Activated T-helper 17 cell treated with anti-CD3 and anti-CD28 coated beads, Interleukin-2, amount 50 U/mL, for 72 hours (primary cell): ENCODE measurements at places on chromosomes 5 and 9. TPM values are rescaled to one million over a fixed set of nuclear protein-coding genes. Genes with fewer than 3 reads are reported as not detected.

DNA sequence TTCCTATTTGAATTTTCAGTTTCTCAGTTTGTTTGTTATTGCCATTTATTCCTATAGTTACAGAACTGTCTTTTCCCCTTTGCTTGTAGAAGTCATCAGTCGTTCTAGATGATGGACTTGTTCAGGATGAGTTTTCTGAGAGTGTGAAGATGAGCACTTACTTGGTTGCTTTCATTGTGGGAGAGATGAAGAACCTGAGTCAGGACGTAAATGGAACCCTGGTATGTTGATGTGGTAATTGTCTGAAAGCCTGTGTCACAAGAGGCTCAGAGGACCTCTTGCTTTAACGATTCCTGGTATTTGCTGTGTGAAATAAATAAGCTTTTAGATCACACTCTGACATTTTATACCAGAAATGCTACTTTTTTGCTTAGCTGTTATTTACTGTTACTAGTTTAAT, 50.6 kb downstream of the LNPEP start:
- peak; percentile 76 for ATAC-seq

DNA sequence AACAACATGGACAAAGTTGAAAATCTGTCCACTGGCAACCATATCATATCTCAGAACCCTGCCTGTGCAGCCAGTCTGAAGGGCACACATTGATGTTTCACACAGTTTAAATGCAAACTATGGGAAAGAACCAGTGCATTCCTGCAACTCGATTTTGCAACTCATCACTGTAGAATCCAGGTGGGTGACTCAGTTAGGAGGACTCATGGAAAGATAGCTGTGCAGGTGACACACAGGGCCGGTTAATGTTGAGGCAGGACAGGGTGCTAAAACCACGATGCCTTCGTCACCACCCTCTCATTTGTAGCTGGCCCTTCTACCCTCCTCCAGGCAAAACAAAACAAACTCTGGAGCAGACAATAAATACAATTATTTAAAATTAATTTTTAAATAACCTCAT, 62.8 kb downstream of the TLE1 start:
- ATAC-seq: no peak

DNA sequence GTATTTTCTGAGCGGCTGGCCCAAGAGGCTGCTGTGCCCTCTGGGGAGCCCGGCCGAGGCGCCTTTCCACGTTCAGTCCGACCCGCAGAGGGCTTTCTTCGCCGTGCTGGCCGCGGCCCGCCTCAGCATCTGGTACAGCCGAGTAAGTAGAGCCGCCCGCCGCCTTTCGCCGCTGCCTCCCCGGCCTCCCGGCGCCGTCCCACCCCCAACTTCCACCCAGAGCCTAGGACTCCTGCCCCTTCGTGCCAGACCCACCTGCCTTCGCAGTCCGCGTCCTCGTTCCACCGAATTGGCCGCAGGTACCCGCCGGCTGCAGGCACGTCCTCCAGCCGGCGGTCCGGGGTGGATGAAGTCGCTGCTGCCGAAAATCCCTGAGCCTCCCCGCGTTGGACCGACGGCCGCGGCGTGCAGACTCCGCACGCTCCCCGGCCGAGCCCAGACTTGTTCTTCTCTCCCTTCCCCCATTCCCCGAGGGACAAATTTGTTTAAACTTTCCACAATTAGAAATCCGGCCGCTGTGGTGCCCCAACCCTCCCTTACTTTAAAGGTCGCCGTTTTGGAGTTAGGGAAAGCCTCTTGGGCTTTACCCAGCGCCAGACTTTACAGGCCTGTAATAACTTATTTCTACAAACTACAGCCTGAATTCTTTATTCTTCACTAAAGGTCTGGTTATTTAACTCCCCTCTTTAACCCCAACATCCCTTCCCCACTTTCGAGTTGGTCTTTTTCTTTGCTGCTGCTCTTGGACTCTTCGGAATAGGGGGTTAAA, 589 bp downstream of the RIC1 start:
- peak; percentile 13 for ATAC-seq

DNA sequence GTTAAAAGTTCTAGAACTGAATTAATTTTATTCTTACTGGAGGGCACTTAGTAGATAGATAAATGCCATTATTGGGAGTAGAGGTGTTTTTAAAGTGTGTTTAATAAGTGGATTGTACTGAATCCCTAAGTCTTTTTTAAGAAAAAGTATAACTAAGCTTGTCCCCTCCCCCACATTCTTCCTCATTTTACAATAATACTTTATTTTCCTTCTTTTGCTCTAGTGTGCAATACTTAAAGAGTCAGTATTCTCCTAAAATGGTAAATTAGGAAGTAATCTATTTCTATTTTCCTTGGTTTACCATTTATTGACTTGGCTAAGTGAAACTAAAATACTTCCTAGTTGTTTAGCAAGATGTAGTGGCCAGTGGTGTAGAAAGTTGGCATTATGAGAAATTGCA, 11.6 kb downstream of the UBLCP1 start:
- ATAC-seq: no peak

GRCh38 chr9:126589349-126589748, 24.4 kb upstream of the LMX1B start:
- no peak for ATAC-seq

DNA sequence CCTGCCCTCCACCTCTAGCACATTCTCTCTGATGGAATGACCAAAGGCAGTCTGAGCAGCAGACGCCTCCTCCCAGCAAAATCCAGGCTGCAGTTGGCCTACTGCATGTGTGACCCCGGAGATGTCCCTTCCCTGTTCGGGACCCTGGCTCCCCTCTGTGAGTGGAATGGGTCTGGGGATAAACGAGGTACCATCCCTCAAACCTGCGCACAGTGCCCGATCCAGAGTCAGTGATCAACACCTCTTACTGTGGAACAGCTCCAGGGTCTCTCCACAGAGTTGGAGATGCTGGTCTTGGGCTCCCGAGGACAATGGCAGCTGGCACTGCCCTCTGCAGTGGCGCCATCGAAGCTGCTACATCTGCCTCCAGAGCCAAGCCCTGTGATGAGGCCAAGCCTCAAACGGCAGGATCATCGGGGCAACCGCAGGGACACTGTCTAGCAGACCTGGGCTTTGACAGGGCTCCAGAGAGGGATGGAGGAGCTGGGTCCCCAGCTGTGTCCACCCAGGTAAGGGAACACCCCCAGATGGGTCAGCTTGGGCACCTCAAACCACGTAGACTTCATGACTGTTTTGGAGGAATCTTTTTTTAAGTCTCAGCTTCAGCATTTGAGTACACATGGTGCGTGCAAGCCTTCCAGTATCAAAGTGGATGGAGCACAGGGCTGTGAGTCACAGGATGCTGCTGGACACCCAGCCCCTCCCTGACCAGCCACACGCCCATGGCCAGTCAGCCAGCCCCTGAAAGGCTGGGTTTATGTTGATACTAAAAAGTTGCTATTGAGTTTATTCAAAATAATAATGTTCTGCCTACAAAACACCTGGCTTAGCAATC, 13.0 kb downstream of the MED10 start:
- ATAC-seq: no peak

GRCh38 chr5:160537940-160538339, 116.3 kb downstream of the PTTG1 start:
- peak; percentile 30 for ATAC-seq

DNA sequence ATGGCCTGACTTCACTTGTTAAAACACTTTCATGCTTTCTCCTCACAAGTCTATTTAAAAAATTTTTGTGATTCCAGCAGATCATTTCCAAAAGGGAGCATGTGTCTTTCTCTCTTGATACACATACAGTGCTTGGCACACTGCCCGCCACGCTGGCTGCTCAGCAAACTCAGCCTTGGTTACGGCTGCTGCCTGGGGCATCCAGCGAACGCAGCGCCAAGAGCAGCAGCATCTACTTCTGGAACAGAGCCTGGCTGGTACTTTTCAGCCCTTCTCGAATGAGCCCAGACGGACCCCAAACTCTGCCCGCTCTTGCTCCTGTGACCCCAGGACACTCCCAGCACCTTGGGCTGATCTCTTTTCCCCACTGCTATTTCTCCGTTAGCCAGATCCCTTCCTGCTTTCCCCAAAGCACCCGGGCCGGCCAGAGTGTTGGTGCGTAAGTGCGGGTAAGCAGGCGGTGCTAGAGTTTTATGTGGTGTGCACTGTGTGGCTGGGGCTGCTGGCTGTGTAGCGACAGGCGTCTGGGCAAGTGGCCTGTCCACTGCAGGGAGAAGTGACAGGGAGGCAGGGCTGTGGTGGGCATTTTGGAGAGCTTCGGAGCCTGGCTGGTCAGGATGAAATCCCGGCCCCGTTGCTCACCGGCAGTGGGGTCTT, 73.2 kb downstream of the SH3PXD2B start:
- no peak for ATAC-seq

The PTGES gene
- not detected for total RNA-seq

The NDUFB6 gene
- 50.5 TPM for total RNA-seq

The IQGAP2 gene
- total RNA-seq: 92.1 TPM

The DAPK1 gene
- total RNA-seq: 2.0 TPM

The FGF1 gene
- total RNA-seq: not detected

The PGM5 gene
- not detected for total RNA-seq
